NCI-H510A (cell line): ENCODE measurements at places on chromosomes 3 and 15.

- DNase-seq, result no peak
Observed at GRCh38 chr15:99070208-99070607, 34.7 kb upstream of the SYNM start.

DNA sequence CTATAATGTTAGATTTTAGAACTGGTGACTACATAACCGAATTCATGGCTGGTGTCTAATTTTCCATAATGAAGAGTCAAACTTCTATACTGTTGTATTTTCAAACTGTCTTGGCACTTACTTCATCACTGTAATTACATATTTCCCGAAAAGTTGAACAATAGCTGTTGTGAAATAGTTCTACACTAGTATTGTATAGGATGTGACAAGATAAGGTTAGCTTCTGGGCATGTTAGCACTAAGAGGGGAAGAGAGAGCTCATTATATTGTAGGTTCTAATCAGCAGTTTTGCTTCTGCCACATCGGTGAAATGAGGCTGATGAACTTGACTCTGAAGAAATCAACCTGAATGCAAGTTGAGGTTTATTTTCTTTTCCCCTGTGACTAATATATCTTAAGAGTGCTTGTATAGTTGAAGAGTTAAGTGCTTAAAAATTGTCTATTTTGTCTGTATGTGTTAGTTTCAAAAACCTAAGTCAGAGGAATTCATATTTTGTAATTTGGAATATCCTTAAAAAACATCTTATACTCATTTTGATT is 8.9 kb downstream of the GYG1 start:
- DNase-seq, result no peak

DNA sequence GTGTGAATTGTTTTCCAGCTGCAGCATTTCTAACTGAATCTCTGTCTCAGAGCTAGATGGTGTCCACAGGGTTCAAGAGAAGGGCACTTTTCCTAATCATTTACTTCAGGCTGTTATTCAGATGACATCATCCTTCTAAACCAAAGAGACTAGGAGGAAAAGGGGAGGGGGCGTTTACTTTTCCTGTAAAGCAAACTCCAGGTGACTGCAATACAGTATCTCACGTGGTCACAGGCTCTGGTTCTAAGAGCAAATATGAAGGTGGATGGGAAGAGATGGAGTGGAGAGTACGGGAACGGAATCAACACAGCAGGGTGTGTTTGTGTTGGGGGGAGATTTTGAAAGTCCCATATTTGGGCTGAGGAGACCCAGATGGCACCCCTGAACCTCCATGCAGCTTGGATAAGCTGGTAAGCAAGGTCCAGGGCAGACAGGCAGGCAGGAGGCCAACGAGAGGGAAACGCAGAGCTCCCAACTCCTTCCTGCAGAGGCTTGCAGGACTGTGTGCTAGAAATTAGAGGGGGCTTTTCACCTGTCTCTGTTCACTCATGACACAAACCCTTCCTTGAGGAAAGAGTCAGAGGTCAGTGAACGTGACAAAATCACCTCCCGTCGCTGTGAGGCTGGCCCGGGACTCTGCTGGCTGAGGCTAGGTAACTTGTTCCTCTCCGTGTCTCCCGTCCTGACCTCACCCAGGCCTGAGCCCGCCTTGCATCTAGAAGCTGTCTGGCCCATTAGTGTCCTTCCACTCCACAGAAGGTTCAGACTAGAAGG is 151.2 kb downstream of the OPA1 start:
- DNase-seq, result peak; percentile 95

DNA sequence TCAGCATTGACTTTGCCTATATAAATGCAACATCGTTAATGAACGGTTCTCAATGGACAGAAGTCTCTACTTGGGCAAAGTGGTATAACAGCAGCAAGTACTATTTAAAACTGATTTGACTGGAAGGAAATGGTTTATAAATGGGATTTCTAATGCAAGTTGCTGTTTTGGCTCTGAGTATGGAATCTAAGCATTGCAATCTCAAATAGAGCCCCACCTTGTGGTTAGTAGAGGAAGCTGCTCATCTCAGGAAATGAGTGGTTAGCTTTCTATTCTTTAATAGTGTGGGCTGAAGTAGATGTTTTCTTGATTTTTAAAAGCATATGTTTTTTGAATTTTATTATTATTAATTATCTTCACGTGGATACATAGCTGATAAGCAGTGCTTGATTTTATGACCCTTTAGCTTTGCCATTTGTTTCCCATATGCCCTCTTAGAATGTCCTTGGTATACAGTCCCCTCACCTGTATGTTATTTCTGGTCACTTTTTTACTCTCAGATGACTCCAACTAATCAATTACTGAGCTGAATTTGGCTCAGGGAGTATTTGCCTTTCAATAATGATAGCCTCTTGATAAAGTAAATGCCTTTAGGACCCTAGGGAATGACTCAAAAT is 67.1 kb downstream of the OXSM start:
- no peak for DNase-seq

GRCh38 chr3:113231827-113232253 is 20.5 kb downstream of the BOC start:
- DNase-seq, result peak; percentile 48

DNA sequence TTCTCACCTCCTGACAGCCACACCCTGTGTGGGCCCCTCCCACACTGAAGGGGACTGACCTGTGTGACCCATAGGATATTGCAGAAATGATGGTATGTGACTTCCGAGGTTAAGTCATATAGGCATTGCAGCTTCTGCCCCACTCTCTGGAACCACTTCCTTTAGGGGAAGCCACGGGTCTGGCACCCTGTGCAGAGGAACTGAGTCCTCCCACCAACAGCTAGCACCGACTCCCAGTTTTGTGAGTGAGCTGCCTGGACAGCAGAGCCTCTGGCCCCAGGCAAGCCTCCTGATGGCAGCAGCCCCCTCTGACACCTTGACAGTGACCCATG is 24.6 kb upstream of the SLC6A6 start:
- no peak for DNase-seq

DNA sequence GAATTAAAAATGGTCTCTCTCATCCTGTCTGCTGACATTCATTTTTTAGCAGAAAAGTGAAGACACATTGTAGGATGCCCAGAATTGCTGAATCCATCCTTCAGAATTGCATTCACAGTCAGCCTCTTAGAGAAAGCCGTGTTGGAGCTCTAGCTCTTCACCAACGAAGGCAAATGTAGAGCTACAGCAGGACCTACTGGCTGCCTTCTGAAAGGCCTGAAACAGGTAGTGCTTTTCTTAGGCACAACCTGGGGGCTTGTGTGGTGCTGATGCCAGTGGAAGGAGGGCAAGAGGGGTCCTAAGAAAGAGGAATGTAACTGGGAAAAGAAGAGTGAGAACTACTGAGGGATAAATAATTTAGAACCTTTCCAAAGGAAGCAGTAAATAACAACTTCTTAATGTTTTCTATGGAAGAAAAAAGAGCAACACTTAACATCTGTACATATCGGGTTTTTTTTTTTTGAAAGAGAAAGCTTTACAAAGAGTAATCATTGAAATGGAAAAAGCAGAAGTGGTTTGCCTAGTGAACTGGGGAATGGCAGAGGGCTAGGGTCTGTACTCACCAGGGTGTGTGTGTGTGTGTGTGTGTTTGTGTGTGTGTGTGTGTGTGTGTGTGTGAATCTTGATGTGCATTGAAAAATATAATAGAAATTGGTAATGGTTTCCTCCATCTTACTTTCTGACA is 297.8 kb downstream of the SATB1 start:
- DNase-seq, result no peak

DNA sequence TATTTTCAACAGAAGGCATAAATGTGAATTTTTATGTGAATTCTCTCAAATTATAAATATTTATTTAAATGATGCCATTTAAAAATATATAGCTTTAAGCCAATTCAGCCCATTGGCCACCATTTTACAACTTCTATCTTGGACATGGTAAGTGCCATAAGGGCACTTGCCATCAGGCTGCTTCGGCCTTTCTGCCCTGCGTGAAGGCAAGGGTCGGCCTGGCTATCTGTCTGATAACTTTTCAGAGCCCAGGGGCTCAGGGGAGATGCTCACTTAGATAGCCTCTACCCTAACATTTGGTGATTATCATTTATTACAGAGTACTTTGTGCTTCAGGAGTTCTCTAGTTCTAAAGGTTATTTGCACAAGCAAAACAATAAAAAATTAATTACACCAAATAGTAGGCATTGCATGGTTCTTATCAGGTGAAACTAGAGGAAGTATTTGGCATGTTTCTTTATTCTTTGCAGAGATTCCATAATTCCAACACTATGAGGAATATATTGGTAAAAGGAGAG is 62.4 kb upstream of the MBNL1 start:
- no peak for DNase-seq

GRCh38 chr3:58249358-58250092 is 11.9 kb downstream of the ABHD6 start:
- DNase-seq, result no peak

- no peak for DNase-seq
Observed at GRCh38 chr3:169658311-169658931, 5.1 kb downstream of the MECOM start.

DNA sequence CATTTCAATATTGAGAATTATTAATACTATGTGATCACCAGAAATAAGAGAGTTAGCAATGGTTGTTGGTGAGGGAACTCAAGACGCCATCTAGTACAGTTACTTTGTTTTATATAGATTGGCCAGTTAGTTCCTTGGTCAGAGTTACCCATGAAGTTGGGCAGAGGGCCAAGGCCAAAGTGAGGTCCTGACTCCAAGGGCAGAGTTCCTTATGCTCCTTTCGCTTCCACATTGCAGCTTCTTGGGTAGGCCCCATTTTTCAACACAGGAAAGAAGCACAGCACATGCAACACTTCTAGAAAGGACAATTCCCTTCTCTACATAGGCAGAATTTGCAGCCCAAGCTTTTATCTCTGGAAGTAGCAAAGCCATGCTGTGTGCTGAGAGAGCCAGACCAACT is 178.6 kb downstream of the KCNAB1 start:
- no peak for DNase-seq

GRCh38 chr3:130470126-130470525 is 46.9 kb upstream of the COL6A6 start:
- DNase-seq, result no peak

- no peak for DNase-seq
Observed at GRCh38 chr3:129310111-129311011, 31.7 kb downstream of the HMCES start.

- DNase-seq, result no peak
Observed at GRCh38 chr3:70358978-70359580, 46.6 kb upstream of the MDFIC2 start.

DNA sequence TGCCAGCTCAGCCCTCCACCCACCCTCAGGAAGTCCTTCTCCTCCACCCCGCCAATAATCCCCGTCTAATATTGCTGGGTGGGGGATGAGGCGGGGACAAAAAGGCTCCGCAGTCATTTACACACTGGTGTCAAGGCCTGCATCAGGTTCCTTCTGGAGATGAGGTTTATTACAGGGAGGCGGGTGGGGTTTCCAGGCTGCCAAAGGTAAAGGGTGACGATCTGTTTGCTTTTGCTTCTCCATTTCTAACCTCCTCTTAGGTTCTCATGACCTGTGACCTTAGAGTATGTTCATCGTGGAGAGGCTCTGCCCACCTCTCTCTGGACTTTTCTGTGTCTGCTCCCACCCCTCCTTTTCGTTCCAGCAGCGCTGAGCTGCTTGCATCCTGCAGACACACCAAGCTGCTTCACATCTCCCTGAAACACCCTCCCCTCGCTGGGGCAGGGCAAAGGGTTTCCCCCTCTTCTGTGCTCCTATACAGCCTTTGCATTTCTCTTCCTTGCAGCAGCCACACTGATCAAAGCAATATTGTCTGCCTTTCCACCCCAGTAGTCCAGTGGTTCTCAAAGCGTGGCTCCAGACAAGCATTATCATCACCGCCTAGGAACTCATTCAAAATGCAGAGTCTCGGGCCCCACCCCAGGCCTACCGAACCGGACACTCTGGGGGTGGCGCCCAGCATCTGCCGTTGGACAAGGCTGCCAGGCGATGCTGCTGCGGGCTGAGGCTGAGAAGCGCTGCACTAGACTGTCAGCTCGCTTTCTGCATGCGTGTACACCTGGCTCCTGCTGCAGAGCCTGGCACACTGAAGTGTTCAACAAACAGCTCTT is 26.6 kb downstream of the CA12 start:
- no peak for DNase-seq

DNA sequence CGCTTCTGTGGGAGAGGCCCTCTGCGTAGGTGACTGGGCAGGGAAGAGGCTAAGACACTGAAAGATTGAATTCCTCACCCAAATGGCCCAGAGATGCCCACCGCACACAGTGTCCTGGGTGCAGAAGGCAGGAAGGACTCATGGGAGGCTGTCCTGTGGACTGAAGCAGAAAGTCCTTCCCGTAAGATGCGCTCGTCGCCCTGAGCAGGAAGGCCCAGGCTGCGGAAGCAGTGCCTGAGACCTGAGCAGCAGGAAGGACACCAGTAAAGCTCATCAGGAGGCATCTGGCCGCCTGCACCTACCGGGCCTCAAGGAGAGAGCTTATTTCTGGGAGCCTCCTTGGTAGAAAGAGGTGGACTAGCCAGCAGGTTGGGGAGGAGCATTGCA is 3.3 kb downstream of the PAK6 start:
- DNase-seq, result no peak

DNA sequence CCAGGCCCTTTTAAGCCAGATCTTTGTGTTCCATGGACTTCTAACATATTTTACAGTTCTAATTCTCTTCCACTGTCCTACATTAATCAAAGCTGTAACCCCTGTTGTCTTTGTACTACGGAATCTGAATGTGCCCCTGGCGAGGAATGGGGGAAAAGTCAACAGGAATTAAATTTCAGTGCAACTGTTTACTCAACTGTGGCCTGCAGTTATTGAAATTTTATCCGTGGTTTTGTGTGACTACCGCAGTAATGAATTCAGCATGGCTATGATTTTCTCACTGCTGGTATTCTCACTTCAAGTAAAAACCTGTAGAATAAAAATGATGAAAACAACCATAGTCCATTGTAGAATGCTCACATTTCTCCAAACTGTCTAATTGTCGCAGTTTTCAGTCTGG is 388.0 kb downstream of the FOXP1 start:
- no peak for DNase-seq

GRCh38 chr3:9615003-9615628 is 34.2 kb upstream of the MTMR14 start:
- peak; percentile 16 for DNase-seq

- no peak for DNase-seq
Observed at GRCh38 chr3:45239254-45239653, 13.2 kb upstream of the TMEM158 start.

- DNase-seq, result no peak
Observed at GRCh38 chr15:82183121-82184031, 79.2 kb downstream of the EFL1 start.

- peak; percentile 10 for DNase-seq
Observed at GRCh38 chr15:43903864-43904290, 77.1 kb downstream of the WDR76 start.

- DNase-seq, result no peak
Observed at GRCh38 chr3:58041826-58042324, 33.7 kb downstream of the FLNB start.

GRCh38 chr3:133121450-133121849 is 83.3 kb downstream of the TMEM108 start:
- no peak for DNase-seq

GRCh38 chr3:113615976-113616375 is 80.5 kb downstream of the USF3 start:
- DNase-seq, result no peak

- no peak for DNase-seq
Observed at GRCh38 chr3:169150920-169151319, 512.6 kb downstream of the MECOM start.

DNA sequence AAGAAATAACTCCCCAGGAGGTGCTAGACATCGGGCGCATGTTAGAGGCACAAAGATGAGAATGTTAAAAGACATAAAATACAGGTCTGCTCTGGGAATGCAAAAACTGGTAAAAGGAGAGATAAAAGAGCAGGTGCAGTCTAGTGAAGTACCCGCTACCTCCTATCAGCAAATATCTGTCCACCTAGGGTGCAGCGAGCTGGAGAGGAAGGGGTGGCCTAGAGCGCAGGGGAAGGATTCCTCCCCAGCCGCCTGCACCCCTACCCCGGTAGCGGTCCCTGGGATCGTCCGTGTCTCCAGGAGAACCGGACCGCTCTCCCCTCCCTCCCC is 237 bp upstream of the ZNF662 start:
- DNase-seq, result no peak
